ENCODE measurements at places on chromosomes 6 and 20. TPM values are rescaled to one million over a fixed set of nuclear protein-coding genes. Genes with fewer than 3 reads are reported as not detected.

DNA sequence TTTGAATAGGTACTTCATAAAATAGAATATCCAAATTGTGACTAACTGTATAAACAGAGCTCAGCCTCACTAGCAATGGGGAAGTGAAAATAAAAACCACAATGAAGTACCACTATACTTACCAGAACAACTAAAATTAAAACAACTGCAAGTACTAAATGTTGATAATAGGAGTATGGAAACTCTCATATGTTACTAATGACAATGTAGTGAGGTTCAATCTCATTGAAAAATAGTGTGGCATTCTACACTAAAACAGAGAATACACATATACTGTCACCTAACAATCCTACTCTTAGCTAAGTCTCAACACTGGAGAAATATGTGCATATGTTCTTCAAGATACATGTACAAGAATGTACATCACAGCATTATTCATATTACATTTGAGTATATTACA lies 132.0 kb upstream of the CARMIL1 start:
- DNase-seq: no peak

TNF gene
- not detected for total RNA-seq

GRCh38 chr20:49704932-49705336 lies 8.7 kb downstream of the B4GALT5 start:
- DNase-seq: no peak

- peak; percentile 73 for DNase-seq
These were observed 118.8 kb downstream of the RALGAPA2 start for GRCh38 chr20:20593447-20594170.

- no peak for DNase-seq
These were observed 2.9 kb downstream of the CHRNA4 start for GRCh38 chr20:63357921-63358905.

GRCh38 chr20:32823078-32823477 lies 3.3 kb downstream of the MAPRE1 start:
- no peak for DNase-seq

RNF146 gene
- 73.6 TPM for total RNA-seq

- peak; percentile 63 for DNase-seq
These were observed 74.7 kb downstream of the MRPL14 start for GRCh38 chr6:44052419-44053023.

COL12A1 gene
- 20.3 TPM for total RNA-seq

PHACTR2 gene
- 25.8 TPM for total RNA-seq

DNA sequence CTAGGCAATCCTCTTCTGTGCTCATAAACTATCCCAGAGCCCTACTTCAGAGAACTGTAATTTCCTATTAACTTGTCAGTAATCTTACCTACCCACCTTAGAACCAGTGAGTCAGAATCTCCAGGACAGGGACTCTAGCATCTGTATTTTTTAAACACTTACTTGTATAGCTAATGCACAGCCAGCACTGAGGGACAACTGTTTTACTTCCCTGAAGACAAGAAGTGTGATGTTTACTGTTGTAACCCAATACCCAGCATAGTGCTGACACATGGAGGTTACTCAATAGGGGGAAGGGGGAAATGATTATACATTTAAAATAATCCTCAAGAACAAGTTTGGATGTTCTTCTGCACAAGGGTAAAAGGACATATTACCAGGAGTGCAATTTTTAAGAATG lies 130.8 kb downstream of the BTBD9 start:
- DNase-seq: no peak

DNA sequence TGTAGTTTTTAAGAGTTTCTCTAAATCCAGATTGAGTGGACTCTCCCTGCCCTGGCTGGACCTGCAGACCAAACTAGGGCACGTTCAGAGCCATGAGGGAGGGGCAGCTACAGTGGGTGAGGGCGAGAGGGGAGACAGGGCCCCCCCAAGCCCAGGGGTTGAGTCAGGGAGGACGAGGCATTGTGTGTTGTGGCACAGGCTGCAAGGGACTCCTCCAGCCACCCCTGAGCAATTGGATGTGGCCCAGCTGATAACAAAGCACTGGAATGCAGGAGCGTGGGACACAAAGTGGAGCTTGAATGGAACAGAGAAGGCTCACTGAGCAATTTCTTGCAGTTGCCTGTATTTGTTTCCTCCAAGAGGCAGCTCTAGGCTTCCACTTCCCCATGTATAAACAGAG lies 43.5 kb upstream of the MYL9 start:
- peak; percentile 74 for DNase-seq

FAM83C gene
- not detected for total RNA-seq

DNA sequence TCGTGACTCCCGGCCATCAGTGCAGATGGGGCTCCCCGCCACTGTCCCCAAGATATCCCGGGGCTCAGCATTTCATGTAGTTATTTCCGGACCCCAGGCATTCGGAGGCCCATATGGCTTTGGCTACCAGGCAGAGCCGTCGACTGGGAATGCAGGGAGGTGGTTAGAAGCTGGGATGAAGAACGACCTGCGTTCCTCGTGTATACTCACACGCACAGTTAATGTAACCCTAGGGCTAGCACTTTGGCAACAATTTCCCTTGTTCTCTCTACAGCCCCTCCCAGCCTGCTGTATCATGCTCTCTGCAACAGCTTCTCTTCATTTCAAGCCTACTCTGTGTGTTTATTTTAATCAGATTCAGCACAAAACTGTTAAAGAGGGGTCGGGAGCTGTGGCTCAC lies 240.4 kb downstream of the MYLK4 start:
- DNase-seq: no peak

- no peak for DNase-seq
These were observed 240.7 kb downstream of the RNGTT start for GRCh38 chr6:88722686-88723085.

GRCh38 chr6:107786709-107787588 lies 37.2 kb downstream of the SCML4 start:
- DNase-seq: peak; percentile 41

BPIFB4 gene
- total RNA-seq: not detected

- DNase-seq: no peak
These were observed 198.0 kb downstream of the FARS2 start for GRCh38 chr6:5459346-5459745.

VSTM2L gene
- total RNA-seq: 2.6 TPM

DNA sequence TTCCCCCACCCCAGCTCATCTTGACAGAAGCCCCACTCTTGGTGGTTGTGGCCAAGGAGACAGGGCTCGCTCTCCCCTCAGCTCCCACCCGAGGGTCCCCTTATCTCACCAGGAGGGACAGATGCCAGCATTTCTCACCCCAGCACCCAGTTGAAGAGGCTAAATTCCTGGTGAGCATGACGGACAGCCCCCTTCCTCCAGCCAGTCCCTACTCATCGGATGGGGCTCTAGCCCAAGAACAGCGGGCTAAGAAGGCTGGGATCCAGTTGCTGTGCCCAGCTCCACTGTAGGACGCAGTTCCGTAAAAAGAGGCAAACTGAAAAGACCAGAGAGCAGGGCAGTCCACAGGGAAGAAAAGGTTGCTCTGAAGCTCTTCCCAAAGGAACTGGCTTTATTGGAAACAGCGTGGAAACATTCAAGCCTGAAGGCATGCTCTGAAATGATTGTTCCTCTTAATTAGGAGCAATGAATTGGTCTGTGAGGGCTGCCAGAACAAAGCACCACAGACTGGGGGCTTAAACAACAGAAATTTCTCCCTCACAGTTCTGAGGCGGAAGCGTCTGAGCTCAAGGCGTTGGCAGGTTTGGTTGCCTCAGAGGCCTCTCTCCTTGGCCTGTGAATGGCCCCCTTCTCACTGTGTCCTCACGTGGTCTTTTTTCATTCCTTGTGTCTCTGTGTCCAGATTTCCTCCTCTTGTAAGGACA lies 17.9 kb upstream of the KIF25 start:
- DNase-seq: no peak

Measured in stomach (tissue), 19 donors.